SK-N-MC (cell line): ENCODE measurements at places on chromosomes 11 and 22.

DNA sequence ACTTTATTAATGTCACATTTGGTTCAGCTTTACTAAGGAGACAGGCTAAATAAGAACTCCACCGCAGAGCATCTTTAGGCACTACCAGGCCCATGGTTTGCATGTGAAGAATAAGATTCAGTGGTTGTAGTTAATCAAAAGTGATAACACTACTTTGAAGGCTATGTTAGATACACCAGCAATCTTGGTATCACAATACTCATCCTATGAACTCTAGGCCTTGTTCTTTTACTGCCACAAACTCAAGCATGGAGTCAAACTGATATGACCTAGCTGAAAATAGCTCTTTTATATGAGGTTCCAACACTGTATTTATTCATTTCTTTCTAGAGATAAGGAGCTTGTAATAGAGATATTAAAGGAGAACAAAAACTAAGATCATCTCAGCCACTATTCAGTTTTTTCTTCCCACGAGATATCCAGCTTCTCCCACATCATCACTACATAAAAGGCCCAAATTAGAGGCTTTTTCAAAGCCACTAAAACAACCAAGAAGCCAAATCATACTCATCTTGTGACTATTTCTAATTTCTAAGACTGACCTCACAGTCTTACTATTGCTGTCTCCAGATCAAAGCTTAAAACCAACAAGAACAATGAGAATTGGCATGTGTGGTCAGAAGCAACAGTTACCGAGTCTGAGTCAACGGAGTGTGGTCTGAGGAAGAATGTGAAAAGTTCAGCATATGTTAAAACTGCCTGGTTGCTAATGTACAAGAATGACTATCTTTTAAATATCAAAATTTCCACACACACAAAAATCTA is 25.1 kb upstream of the GUCY1A2 start:
- no peak for DNase-seq

DNA sequence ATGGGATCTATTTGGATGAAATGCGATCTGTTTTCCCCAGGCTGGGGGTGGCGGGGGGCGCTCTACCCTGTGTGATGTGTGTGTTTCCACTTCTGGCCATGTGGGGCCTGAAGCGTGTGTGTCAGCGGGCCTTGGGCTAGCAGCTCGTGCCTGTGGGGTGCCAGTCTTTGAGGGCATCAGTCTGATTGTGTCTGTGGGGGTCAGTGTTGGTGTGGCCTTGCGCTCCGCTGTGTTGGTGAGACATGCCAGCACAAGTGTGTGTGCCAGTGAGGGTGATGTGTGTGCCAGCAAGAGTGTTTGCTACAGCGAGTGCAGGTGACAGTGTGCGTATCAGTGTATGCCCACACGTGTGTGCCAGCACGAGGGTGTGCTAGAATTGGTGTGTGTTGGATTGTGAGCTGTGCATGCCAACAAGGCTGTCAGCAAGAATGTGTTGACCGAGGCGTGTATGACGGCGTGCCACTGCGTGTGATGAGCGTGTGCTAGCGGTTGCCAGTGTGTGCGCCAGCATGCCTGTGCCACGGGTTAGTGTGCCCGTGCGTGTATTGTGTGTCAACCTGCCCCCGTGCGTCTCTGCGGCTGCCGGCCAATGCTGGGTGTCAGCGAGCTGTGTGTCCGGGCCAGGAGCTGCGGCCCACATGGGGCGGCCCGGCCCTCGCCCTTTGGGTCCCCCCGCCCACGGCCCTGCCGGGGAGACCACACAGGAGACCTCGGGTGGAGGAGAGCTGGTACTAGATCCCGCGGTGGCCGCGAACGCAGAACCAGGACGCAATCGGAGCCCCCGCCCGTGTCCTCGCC is 519 bp downstream of the ARRB1 start:
- no peak for DNase-seq

DNA sequence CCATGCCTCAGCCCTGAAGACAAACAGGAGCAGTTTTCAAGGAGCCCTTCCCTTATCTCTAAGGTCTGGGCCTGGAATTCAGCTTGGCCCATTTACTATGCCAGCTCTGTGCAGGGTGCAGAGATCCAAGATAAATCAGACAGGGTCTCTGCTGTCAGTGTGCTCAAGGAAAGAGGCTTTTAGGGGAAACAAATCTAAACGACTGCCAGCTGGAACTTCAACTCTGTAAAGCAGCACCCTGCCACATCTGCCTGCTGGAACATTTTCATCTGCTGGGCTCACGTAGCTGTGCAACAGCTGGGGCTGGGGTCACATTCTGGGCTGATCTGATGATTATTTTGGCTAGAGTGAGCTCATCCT is 19.8 kb upstream of the EHF start:
- DNase-seq, result no peak

GRCh38 chr11:46322759-46323158 is 24.5 kb upstream of the DGKZ start:
- no peak for DNase-seq

GRCh38 chr11:103433386-103434072 is 324.3 kb downstream of the DYNC2H1 start:
- peak; percentile 34 for DNase-seq

DNA sequence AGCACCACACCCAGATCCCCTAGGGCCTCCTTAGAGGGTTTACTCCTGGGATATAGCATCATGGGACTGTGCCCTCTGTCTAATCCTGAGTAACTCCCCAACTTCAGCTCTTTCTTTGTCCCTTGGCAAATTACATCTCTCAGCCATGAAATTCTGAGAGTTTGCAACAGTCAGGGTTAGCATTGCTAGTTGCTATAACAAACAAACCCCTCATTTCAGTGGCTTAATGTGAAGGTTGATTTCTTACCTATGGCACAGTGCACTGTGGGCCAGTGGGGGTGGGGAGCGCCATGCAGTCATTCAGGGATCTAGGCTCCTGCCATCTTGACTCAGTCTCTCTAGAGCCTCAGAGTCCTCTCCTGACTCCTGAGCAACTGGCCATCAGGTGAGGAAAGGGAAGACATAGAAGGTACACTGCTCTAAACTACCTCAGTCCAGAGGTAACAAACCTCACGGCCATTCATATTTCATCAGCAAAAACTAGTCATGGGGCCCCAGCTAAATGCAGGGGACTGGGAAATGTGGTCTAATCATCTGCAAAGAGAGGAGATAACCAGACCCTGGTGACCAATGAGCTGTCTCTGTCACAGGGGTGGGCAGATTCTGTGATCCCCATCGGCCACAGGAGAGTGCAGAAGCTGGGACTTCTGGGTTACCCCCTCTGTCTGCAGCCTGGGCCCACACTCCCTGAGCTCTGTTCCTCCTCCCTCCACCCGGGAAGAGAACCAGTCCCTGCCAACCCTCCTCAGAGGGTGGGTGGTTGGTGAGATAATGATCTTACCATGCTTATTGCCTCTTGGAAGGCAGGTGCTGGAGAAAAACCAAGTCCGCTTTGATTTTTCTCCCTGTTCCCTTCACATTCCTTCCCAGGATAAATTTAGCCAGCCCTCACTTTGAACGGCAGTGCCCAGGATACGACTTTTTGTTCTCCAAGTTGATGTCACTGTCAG is 17.5 kb downstream of the PRG3 start:
- no peak for DNase-seq

- no peak for DNase-seq
These were observed 30.6 kb downstream of the RAB30 start for GRCh38 chr11:83041126-83041525.

- no peak for DNase-seq
These were observed 36.2 kb upstream of the DDX6 start for GRCh38 chr11:118827118-118827517.

GRCh38 chr11:76248210-76248609 is 41.9 kb upstream of the WNT11 start:
- no peak for DNase-seq

GRCh38 chr11:106853850-106854401 is 164.3 kb downstream of the GUCY1A2 start:
- no peak for DNase-seq

GRCh38 chr11:65789230-65790103 is 2.6 kb downstream of the OVOL1 start:
- DNase-seq, result no peak

DNA sequence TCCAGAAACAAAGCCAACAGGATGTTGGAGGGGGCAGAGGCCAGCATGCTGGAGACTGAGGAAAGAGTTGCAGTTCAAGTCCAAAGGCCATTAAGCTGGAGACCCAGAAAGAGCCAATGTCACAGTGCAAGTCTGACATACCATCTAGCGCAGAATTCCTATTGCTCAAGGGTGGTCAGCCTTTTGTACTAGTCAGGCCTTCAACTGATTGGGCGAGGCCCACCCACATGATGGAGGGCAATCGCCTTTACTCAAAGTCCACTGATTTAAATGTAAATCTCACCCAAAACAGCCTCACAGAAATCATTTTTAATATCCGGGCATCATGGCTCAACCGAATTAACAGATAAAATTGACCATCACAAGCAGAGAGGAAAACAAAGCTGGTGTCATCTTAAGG is 113.9 kb downstream of the RCN1 start:
- no peak for DNase-seq

GRCh38 chr11:35047179-35047578 is 91.8 kb upstream of the CD44 start:
- DNase-seq, result no peak

GRCh38 chr11:9849389-9849788 is 185.5 kb downstream of the SWAP70 start:
- no peak for DNase-seq

GRCh38 chr11:2393941-2394817 is 6.4 kb upstream of the TSSC4 start:
- no peak for DNase-seq

GRCh38 chr11:86743223-86744118 is 56.9 kb upstream of the PRSS23 start:
- DNase-seq, result no peak

GRCh38 chr11:34583818-34584217 is 37.1 kb upstream of the EHF start:
- DNase-seq, result no peak

DNA sequence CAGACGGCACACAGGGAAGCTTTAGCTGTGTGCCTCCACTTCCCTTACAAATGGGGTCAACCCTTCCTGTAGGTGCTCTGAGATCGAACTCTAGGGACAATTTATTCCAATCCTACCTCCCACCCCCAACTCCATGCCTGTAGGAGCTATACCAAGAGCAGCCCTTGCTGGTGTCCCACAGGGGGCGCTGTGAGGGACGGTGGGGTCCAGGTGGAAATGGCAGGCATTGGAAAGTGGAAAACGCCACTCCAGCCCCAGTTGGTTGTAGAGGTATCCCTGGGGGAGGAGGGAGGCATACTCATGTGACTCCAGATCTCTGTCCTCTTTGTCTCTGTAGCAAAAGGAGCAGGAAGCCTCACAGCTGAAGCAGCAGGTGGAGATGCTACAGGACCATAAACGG is 161.3 kb downstream of the MYO18B start:
- DNase-seq, result no peak

GRCh38 chr11:8201644-8202365 is 33.0 kb upstream of the RIC3 start:
- DNase-seq, result no peak

- DNase-seq, result no peak
These were observed 86.4 kb downstream of the PIWIL4 start for GRCh38 chr11:94653561-94653960.

GRCh38 chr11:94884376-94884775 is 89.0 kb downstream of the CWC15 start:
- DNase-seq, result no peak

DNA sequence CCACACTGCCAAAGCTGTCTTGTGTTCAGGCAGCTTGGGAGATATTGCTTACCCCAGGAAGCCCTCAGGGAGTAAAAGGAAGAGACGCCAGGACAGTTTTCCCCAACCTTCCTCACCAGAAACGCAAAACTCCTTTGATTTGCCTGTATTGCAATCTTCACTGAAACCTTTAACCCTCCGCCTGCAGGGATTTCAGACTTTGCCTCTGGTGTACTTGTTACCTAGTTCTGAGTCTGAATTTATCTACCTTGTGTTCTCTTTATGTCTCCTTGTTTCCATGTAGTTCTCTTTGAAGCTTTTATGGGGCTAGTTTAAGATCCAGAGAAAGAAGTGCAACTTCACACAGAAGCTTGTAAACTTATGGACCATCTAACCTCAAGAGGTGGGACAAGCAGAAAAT is 154.2 kb downstream of the DSCAML1 start:
- no peak for DNase-seq

DNA sequence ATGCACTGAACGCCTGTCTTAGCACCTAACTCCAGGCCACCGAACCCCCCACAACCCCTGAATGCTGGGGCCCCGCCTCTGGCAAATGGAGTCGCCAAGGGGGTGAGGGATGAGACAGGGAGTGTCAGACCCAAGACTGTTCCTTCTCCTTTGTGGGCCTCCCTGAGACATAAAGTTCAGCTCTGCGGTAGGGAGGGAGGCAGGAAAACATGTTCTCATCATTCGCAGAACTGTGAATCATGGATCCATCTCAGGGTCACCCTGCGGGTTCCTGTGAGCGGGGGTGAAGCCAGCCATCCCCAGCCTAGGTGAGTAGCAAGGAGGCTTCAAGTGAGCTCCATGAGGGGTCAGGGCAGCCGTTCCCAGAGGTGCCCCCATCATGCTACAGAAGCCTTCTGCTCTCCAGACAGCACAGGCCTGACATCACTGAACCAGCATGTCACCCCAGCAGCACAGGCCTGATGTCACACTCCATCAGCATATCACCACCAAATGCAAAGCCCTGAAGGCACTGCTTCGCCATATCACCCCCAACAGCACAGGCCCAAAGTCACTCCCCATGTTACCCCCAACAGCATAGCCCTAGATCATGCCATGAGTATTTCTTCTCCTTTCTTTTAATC is 27.2 kb downstream of the TMPRSS6 start:
- no peak for DNase-seq

DNA sequence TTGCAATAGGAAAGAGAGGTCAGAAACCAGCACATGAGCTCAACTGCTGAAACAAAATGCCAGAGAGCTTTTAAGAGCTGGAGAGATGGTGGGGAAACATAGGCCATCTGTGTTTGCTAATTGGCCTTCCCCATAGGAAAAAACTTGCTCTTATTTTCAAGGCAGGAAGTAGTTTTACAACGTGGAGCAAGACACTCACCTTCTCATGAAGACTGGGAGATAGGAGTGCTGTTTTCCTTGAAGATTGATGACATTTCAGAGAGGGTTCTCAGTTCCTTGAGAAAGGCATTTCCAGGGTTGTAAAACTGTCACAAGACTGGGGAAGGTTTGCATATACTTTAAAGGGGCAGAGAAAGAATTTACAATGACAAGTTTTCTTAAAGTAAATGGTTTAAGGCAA is 586.3 kb upstream of the RAG2 start:
- no peak for DNase-seq

GRCh38 chr11:19453651-19454257 is 213.0 kb upstream of the E2F8 start:
- no peak for DNase-seq

DNA sequence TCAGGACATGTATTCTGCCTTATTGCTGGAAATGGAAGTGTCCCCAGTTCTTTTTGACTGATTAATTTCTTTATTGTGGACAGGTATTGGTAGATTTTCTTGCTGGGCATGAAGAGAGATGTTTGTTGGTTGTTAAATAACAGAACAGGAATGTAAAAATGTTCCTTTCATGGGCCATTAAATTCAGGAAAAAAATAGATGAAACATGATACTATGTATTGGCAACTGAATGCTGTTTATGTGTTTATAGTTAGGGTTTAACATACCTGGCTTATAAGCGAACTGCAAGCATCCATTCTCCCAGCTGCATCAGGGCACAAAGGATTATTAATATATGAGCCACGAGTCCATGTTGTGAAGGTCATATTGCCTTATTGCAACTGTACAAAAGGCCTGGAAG is 368.5 kb downstream of the NELL1 start:
- DNase-seq, result no peak
